HAP-1 (cell line): ENCODE measurements at places on chromosomes 3 and 15.

GRCh38 chr3:108133858-108134554 is 43.2 kb upstream of the CD47 start:
- no peak for DNase-seq

GRCh38 chr3:103067963-103068362 is 633.1 kb downstream of the ZPLD1 start:
- DNase-seq = no peak

- DNase-seq = no peak
Measured at GRCh38 chr3:69674752-69675151, 64.5 kb upstream of the MITF start.

DNA sequence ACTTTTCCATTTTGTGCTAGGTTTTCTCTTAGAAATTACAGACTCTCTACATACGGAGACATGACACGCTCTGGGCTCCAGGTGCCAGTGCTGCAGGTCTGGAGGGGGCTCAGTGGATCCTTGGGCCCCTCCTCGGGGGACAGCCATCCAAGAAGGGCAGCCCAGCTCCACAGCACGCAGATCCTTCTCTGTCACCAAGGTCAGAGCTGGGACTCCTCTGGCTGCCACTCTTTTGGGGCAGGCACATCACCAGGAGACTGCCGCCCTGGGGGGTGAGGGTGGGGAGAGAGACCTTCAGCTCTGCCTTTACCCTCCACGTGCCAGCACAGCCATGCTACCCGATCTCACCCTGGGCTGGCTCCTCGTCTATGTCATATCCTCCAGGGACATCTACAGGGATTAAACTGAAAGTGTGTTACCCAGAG is 65.6 kb downstream of the ATP10A start:
- DNase-seq = no peak

GRCh38 chr3:46692566-46692990 is 901 bp downstream of the ALS2CL start:
- no peak for DNase-seq

GRCh38 chr3:42544492-42545283 is 37.1 kb downstream of the SEC22C start:
- DNase-seq = no peak

DNA sequence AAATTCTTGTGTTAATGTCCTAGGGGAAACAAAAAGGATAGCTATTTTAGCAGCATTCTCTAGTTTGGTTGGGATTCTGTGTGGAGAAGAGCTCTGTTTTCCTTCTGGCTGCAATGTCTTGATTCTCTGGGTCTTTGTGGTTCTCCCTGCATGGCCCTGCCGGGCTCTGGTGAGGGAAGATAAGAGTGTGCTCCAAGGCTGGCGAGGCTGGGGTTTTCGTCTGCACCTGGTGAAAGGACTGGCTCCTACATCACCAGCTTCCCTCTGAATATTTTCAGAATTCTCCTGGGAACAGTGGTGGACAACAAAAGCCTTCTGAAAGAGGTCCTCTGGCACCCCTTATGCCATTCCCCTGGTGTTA is 38.1 kb upstream of the SFMBT1 start:
- DNase-seq = no peak

DNA sequence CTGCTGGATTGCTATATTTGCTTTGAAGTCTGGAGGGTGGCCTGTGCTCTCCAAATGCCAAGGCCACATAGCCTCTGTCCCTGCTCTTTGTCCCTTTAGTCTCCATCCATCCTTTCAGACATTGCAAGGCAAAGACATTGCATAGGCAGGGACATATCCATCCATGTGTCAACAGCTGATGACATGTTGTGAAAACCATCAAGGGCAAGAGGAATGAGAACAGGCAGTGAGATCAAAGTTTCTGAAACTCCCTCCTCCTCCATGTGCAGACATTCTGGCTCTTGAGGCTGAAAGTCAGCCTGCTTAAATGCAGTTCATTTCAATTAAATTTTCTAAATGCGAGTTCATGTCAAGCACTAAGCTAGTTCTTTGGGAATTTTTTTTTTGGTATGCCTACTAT is 135.2 kb upstream of the CTNNB1 start:
- DNase-seq = no peak
